ENCODE measurements at places on chromosomes 1 and 21. TPM values are rescaled to one million over a fixed set of nuclear protein-coding genes. Genes with fewer than 3 reads are reported as not detected.

TMOD4 gene
- 1.1 TPM for total RNA-seq

MTHFR gene
- total RNA-seq, result 27.2 TPM

C8A gene
- total RNA-seq, result not detected

ADCY10 gene
- 0.31 TPM for total RNA-seq

GBP7 gene
- total RNA-seq, result 0.69 TPM

DNA sequence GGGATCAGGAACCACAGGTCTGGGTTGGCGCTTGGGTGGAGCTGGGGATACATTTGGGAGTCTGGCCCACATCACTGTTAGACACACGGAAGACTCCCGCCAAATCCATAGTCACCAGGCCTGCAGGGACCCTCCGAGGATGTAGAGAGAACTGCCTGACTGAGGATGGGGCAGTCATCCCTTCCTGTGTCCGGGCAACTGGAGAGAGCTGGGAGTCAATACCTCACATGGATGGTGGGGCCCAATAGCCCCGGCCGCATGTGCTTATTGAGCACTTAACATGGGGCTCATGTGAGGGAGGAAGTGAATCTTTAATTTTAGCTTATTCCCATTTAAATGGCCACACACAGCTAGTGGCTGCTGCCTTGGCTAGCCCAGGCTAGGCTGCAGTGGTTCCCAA, 124.5 kb downstream of the TLR5 start:
- no peak for DNase-seq
- H3K4me1 ChIP-seq, result peaks cover 81% of the 10 kb centered on the region
- peaks cover 59% of the 10 kb centered on the region for H3K36me3 ChIP-seq
- peak overlapping the region; percentile 99 for H3K27ac ChIP-seq

DNA sequence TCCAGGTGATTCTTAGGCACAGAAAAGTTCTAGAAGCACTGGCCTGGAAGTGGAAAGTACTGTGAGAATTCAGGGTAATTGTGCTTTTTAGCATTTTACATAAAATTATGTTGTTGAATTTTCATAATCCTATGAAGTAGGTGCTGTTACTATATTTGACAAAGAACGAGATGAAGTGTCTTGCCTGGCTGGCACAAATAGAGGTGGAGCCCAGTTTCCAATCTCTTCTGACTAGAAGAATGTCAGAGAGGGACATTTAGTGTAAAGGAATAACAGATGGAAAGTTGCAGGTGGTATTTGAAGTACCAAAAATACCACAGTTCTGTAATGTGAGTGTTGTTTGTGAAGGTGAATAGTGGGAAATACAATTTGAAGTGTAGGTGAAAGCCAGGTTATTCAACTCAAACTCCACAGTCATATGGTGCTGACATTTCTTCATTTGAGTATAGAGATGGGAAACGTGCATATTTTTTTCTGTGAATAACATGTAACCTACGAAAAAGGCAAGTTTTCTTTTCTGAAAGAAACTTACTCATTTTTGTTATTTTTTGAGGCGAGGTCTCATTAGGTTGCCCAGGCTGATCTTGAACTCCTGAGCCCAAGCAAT, 3.5 kb upstream of the TMCO2 start:
- DNase-seq, result no peak
- peak overlapping the region; percentile 27 for H3K27ac ChIP-seq
- H3K36me3 ChIP-seq, result peaks cover 5% of the 10 kb centered on the region
- peaks cover 3% of the 10 kb centered on the region for H3K27me3 ChIP-seq

DNA sequence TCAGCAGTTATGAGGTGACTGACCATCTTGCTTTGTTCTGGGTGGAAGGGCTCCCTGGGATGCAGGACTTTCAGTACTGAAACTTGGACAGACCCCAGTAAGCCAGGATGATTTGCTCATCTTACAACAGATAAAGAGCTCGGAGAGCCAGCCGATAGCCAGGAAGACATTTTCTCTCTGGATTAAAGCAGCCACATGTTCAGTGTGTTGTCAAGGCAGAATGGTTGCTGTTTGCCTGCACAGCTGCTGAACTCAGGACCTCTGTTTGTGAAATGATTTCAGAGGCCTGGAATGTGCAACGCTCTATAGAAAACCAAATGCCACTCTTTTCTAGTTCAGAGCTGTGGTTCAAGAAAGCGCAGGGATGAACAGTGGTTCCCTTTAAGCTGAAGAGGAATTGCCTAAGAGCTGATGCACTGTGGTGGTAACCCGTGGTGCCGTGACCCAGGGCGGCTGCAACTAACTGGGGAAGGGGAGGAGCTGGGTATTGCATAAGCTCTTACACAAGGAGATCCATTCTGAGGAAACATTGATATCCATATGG, 40.7 kb downstream of the CASQ2 start:
- H3K27ac ChIP-seq, result no peak overlapping the region
- no peaks in the 10 kb centered on the region for H3K36me3 ChIP-seq
- no peaks in the 10 kb centered on the region for H3K27me3 ChIP-seq

DNA sequence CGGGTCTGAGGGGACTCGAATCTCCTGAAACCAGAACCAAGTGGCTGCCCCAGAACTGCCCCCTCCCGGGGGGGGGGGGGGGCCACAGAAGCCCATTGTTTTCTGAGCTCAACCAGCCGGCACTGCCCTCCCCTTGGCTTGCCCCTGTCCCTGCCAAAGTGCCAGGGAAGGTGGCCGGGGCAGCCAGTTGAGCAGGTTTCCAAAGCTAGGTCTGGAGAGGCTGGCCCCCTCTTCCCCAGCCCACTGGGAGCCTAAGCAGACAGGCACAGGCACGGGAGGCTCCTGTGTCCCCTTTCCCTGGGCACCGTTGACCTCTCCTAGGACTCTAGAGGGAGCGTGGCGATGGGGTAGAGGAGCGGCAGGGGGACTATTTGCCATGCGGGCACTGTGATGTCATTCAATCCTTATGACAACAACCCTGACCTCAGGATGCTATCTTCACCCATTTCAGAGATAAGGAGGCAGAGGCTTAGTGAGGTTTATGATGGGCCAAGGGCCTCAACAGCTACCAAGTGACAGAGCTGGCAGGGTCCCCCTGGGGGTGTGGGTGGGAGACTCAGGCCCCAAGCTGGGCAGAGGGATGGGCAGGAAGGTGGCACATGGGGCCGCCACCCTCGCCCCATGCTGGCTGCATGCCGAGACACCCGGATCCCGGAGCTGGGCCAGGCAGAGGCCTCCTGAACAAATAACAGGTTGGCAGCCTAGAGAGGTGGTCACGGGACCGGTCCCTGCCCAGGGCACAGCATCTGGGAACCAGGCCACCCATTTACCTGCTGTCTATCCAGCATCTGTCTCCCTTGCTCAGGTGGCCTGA, 35.0 kb downstream of the RAP1GAP start:
- H3K36me3 ChIP-seq, result no peaks in the 10 kb centered on the region
- H3K27me3 ChIP-seq, result peaks cover 2% of the 10 kb centered on the region
- no peak for DNase-seq
- no peaks in the 10 kb centered on the region for H3K4me1 ChIP-seq
- H3K27ac ChIP-seq, result no peak overlapping the region
- H3K4me3 ChIP-seq, result no peak overlapping the region

DNA sequence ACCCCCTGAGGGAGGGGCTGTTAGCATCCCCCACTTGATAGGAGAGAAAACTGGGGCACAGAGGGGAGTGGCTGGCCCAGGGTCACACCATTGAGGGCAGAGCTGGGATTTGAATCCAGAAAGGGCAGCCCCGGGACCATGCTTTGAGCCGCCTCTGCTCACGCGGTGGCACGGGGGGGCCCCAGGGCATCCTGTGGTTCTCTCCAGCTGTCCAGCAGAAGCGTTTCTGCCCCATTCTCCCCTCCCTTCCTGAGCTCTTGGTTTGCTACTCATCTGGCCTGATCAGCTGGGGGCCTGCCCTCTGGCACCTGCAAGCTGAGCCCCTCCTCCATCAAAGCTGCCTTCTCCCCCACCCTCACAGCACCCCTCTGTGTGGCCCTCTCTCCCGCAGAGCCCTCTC, 37.5 kb downstream of the FBXO2 start:
- no peaks in the 10 kb centered on the region for H3K36me3 ChIP-seq
- peaks cover 2% of the 10 kb centered on the region for H3K27me3 ChIP-seq
- no peak for DNase-seq
- no peak overlapping the region for H3K4me3 ChIP-seq

DNA sequence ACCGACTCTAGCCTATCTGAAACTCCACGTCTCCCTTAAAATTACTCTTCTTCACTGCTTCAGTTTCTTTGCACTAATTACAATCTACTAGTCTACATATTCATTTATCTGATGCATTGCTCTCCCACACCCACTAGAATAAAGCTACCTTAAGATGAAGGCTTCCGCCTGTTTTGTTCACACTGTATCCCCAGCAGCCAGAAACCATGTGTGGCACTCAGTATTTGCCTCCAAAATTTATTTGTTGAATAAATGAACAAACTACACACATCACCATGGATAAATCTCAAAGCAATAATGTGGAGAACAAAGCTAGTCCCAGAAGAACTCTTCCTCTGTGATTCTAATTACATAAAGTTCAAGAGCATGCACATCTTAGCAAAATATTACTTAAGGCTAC, 95.7 kb downstream of the DSCAM start:
- peaks cover 4% of the 10 kb centered on the region for H3K27me3 ChIP-seq
- H3K27ac ChIP-seq, result no peak overlapping the region
- H3K4me1 ChIP-seq, result peaks cover 7% of the 10 kb centered on the region
- H3K36me3 ChIP-seq, result no peaks in the 10 kb centered on the region
- no peak overlapping the region for H3K4me3 ChIP-seq

- H3K4me3 ChIP-seq, result no peak overlapping the region
- H3K36me3 ChIP-seq, result no peaks in the 10 kb centered on the region
- DNase-seq, result peak; percentile 56
- peaks cover 3% of the 10 kb centered on the region for H3K27me3 ChIP-seq
- no peak overlapping the region for H3K27ac ChIP-seq
Observed at GRCh38 chr1:244796719-244797406, 38.6 kb upstream of the COX20 start.

DNA sequence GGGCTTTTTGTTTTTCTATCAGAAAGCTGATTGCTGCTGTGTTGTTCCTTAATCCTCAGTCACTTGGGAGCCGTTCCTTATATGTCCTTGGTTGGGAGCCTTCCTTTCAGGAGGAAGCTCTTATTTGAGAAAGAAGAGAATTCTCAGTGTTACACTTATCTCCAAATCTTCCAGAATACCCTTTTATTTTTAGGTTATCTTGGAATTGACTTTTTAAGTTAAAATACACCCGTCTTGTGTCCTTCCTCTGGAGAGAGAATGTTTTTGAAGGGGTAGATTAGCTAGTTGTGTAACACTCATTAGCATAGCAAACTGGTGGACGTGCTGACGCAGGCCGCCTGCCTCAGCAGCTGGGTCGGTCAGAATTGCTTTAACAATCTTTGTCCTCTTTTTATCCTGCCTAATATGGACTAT, 42.1 kb downstream of the LRRC8B start:
- H3K36me3 ChIP-seq, result peaks cover 8% of the 10 kb centered on the region
- peaks cover 14% of the 10 kb centered on the region for H3K4me1 ChIP-seq
- peak overlapping the region; percentile 65 for H3K27ac ChIP-seq
- H3K4me3 ChIP-seq, result no peak overlapping the region
- H3K27me3 ChIP-seq, result no peaks in the 10 kb centered on the region
